ENCODE measurements at places on chromosomes 12 and 14.

GRCh38 chr12:108575199-108575912, 13.0 kb downstream of the ISCU start:
- DNase-seq, result no peak

GRCh38 chr12:42162193-42162592, 17.5 kb upstream of the GXYLT1 start:
- no peak for DNase-seq

- DNase-seq, result no peak
Measured at GRCh38 chr14:24665440-24665991, 31.5 kb upstream of the GZMB start.

DNA sequence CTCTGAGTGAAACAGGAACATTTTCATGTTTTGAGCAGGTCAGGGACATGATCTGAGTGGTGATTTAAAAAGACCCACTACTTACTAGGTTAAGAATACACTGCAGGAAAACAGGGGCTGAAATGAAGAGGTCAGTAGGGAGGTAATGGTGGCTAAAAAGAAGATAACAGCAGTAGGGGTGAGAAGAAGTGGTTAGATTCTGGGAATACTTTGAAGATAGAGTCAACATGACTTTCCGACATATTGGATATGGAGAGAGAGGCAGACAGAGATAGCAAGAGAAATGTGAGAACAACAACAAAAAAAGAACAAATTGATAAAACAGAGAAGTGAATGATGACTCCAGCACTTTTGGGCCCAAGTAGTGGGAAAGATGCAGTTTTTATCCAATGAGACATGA, 168.0 kb downstream of the ALX1 start:
- no peak for DNase-seq

GRCh38 chr12:99618657-99619056, 28.9 kb upstream of the GARIN6 start:
- no peak for DNase-seq

DNA sequence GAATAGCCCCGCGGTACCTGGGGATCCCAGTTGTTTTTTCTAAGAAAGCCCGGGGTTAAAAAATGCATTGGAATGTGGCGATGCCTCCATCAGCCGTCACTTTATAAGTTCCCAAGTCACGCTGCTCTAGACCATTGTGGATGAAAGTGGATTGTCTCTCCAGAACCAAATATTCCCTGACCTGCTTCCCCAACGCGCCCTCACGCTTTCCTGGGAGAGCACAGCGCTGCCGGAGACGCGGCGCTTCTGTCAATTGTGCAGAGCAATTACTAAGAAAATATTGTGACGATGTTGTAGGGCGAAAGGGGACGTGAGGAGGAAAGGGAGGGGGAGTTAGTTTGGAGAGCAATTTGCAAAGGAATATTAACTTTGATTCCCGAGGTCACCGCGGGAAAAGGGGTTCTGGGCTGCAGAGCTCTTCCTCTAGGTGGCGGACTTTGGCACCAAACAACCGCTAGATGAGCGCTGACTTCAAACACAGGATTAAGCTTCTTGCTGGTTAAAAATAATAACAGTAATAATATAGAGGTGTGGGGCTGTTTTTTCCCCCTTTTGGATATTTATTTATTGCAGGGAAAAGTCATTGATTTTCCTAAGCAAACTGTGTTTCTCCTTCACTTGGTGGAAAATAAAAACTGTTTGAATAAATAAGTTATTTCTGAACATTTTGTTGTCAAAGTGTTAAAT, 9.6 kb upstream of the FOXG1 start:
- DNase-seq, result no peak

- DNase-seq, result no peak
Measured at GRCh38 chr12:5497329-5498053, 65.6 kb downstream of the NTF3 start.

- DNase-seq, result no peak
Measured at GRCh38 chr12:98691351-98691750, 46.3 kb downstream of the APAF1 start.

DNA sequence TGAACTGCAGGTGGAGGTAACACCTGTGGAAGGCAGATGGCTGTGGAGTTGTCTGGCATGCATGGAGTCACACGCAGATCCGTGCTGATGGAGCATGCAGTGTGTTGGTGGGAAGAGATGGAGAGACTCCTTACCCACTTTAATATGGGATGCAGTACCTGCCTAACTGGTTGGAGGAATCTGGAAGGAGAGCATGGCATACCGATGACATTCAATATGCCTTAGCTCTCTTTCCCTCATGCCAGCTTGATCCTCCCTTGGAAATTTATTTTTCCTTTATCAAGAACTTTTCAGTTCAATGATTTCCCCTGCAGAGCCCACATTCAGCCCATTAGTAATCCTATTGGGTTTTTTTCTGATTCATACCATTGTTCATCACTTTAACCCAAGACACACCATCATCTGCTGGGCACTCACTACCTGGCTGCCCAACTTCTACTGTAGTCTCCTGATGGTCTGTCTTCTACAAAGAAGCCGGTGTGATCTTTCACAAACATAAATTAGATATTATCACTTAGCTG, 25.9 kb upstream of the NR2C1 start:
- no peak for DNase-seq

- no peak for DNase-seq
Measured at GRCh38 chr12:75792687-75793086, 238.9 kb downstream of the PHLDA1 start.

- DNase-seq, result no peak
Measured at GRCh38 chr12:92290350-92290695, 144.7 kb upstream of the BTG1 start.

- DNase-seq, result no peak
Measured at GRCh38 chr12:14191612-14192011, 173.9 kb upstream of the ATF7IP start.

DNA sequence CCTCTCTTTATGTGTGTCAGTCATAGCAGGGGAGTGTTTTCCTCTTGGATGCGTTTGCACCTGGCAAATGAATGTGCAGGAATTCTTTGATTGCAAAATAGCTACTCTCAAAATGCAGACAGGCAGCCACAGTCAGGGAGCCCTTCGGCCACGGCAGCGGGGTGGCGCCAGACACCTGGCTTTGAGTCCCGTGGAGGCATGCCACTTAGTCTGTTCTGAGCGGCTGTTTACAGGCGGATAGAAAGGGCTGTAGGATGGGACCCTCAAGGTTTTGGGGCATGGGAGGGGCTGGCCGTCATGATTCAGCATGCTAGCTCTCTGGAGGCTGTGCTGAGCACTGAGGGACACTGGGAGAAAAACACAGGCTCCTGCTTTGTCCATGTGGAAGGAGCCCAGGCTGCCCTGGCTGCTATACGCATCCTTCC, 117.1 kb downstream of the SLC25A47 start:
- DNase-seq, result no peak

DNA sequence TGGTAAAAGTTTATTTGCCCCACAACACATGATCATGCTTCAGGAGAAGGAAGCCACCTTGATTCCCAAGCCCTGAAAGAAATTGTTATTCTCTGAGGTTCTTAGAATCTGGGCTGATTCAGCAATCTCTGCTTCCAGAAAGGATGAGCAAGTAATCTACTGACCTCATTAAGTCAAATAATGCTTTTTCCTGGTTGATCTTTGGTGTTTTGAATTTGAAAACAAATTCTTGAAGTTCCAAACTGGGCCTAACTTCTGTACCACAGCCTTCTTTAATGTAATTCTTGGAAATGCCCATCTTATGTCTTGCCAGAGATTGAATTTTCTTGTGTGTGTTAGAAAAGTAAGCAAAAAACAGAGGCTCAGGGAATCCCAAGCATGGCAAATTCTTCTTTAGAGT, 319.2 kb upstream of the DDHD1 start:
- no peak for DNase-seq

DNA sequence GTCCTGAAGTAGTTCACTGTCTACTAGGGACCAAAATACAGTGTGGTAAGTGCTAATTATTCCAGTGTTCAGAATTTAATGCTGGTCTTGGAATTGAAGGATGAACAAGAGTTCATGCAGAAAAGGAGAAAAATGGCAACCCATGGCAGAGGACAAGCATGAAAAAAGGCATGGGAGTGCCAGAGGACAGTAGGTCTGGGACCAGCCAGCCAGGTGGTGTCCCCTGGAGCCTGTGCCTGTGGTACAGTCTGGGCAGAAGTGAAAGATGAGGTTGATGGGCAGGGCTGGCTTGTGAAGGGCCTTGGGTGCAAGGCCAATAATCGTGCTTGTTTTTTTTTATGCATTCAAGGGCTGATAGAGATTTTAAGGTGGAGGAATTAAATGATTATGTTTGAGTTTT, 21.0 kb downstream of the C12orf75 start:
- no peak for DNase-seq

- DNase-seq, result no peak
Measured at GRCh38 chr12:96424601-96425000, 24.4 kb upstream of the CDK17 start.

- no peak for DNase-seq
Measured at GRCh38 chr14:65548878-65549277, 136.3 kb downstream of the FUT8 start.

GRCh38 chr12:117356048-117356447, 5.4 kb downstream of the NOS1 start:
- DNase-seq, result no peak

DNA sequence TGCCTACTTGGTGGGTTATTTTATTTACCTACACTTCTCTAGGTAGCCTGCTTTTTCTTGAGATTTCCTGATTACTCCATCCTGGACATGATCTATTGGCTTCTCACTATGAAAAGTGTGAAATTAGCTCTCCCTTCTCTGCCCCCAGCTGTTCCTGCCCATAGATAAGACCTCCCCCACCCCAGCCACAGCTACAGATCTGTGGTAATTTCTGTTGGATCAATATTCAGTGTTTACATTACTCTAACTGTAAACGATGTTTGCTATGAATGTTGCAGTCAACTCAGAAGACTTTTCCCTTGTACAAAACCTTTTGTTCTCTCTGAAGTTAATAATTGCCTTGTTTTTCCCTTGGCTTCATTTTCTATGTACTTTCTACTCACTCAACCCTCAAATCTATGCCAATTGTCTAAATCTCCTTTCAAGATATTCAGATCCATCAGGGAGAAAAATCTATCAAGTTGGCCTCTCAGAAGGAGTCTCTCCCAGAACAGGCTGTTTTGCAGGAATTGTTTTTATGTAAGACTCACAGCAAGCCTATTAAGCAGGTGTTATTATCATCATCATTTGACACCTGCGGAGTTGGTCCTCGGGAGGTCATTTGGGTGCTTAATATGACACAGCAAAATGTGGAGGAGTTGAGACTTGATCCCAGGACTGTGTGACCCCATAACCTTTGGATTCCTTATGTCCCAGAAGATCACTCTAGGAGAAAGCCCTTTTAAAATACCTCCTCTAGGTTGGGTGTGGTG, 227.4 kb downstream of the SUDS3 start:
- DNase-seq, result no peak

- no peak for DNase-seq
Measured at GRCh38 chr14:25350802-25351201, 300.9 kb upstream of the STXBP6 start.

- peak; percentile 52 for DNase-seq
Measured at GRCh38 chr12:52278575-52279421, 4.4 kb downstream of the KRT86 start.

DNA sequence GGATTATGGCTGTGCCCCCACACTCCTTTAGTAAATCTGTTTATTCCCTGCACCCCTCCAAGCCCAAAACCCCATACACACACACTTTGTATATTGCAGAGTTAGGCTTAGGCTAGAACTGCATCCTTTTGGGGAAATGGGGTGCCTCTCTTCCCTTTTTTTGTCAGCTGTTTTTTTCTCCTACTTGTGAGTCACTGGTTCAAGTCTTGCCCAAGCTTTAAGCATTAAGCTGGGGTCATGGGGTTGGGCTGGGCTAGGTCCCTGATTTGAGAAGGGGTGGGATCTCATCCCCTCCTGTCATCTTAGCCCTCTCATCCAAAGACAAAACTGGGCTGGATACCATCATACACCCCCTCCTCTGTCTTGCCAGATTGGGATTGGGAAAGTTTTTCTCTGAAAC, 1.6 kb downstream of the LRP1 start:
- DNase-seq, result no peak

GRCh38 chr12:7099290-7099996, 7.2 kb upstream of the C1R start:
- DNase-seq, result no peak

- no peak for DNase-seq
Measured at GRCh38 chr14:71473843-71474242, 458.4 kb upstream of the RGS6 start.

DNA sequence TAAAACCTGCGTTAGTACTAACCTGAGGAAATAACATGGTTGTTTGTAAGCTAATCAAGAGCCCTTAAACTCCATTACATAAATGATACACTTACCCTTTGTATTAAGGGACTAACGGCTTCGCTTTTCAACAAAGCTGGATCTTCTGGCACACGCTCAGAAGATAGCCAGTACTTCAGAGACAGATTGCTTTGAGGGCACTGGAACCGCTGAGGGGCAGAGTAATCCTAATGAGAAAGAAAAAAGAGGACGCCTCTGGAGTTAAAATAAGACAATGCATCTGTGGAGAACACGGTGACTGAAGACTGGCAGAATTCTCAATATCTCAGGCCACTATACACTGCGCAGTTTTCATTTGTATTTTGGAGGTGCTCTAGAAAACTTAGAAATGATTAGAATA, 1.5 kb upstream of the KTN1 start:
- no peak for DNase-seq

DNA sequence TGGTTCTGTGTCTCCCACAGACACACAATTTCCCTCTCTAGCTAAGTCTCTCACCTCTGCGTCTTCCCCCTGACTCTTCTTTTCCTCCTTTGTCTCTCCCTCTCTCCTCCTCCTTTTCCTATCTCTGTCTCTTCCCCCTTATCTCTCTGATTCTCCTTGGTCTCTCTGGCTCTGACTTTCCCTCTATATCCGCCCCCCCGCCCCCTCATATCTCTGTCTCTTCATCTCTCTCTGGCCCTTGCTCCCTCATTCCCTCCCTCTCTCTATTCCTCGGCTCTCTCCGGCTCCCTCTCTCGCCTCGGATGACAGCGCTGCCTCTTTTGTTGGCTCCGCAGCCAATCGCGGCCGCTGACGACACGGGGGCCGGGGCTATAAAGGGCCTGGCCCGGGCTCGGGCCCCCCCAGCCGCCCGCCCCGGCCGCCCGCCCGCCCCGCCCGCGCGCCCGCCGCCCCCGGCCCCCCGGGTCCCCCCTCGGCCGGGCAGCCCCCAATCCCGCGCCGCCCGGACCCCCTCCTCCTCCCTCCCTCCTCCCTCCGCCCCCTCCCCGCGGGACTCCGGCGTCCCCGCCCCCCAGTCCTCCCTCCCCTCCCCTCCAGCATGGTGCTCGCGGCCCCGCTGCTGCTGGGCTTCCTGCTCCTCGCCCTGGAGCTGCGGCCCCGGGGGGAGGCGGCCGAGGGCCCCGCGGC, at the start of gene GDF11:
TSS of gene GDF11 (plus strand) at position 404 of the 687 bp plus-strand sequence. CDS start at position 599, 195 bp downstream.
- peak; percentile 58 for DNase-seq

- DNase-seq, result no peak
Measured at GRCh38 chr14:70585231-70585630, 15.2 kb downstream of the MED6 start.

Data from stimulated activated CD8-positive, alpha-beta memory T cell treated with anti-CD3 and anti-CD28 coated beads, Interleukin-2, amount 100 ng/mL, for 1 hour (primary cell).